Heart right ventricle (tissue), 16 donors: ENCODE measurements at places on chromosomes 11 and 22. TPM values are rescaled to one million over a fixed set of nuclear protein-coding genes. Genes with fewer than 3 reads are reported as not detected.

Gene TRIM29
- not detected for total RNA-seq

GRCh38 chr22:43985532-43985931, 30.3 kb downstream of the SAMM50 start:
- DNase-seq, result no peak

DNA sequence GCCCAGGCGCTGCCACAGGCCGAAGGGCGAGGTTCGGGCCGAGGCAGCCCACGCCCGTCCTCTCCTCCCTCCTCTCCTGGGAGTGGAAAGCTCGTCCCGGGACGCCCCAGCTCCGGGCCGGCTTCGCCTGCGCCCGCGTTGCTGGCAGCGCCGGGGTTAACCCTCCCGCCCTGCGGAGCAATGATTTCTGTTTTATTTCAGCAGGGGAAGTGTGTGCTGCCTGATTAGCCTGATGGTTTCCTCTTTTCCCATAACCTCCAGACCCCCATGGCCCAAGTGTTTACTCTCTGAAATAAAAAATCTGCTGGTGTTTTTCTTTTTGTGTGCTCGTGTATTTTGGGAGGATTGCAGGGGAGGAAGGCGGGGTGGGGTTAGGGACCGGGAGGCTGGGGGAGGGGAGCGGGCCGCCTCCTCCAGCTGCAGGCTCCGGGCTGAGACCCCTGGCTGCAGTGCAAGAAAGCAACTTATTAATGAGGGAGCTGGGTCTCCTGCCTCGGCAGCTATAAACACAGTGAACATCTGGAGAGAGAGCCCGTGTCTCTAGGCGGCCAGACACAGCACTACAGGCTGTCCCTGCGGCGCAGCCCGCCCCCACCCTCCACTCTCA, 38.6 kb downstream of the ETS1 start:
- peak; percentile 84 for DNase-seq

Gene TRMU
- total RNA-seq, result 54.1 TPM

- no peak for DNase-seq
Observed at GRCh38 chr22:26672060-26672471, 14.7 kb downstream of the MIAT start.

Gene NEFH
- 0.18 TPM for total RNA-seq

GRCh38 chr11:2536440-2536989, 91.7 kb downstream of the KCNQ1 start:
- DNase-seq, result no peak

DNA sequence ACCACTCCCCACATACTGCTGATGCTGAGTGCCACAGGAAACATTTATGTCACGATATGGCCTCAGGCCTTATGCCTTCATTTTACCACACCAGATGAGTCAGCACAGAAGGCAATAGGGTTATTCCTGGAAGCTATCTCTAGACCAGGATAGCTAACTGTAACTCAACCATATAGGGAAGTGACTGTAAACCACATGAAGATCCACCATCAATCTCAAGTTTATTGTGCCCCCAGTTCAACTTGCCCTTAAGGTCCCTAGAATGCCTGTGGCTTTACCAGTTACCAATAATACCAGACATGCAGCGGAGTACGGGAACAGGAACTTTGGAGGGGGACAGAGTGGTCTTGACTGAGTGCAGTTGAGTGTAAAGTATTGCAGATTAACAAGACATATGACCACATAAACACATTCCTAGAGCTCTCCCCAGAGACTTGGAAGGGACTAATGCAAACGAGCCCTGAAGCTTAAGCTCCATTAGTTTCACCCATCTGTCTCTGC, 180.9 kb downstream of the KIF18A start:
- no peak for DNase-seq

Gene MICAL2
- total RNA-seq, result 40.9 TPM

DNA sequence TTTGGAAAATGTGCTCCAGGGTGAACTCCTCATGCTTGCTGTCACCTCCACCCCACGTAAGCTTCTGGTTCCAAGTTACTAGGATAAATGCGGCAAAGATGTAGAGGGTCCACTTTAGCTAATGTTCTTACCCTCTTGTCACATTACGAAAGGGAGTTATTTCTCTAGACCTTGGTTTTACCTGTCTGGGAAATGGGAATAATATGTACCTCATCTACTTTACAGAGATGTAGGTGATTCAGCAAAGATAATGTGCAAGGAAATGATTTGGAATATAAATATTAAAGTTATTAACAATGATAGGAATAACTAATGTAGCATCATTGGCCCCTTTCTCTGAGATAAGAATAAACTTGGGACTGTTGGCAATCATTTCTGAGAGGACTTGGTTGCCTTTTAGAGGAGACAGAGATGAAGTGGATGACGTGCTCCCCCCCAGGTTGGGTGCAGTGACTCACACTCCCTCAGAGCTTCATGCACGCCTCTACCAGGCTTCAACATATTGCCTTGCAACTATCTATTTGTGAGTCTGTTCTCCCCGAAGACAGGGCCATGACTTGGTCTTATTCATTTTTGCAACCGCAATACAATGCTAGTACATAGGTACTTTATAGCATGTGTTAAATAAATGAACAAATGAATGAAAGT, 97.1 kb downstream of the ME3 start:
- DNase-seq, result no peak

Gene MUC6
- total RNA-seq, result not detected

- DNase-seq, result no peak
Observed at GRCh38 chr11:99325847-99326246, 305.1 kb downstream of the CNTN5 start.
